Fibroblast of skin of back (primary cell): ENCODE measurements at places on chromosomes 16 and 17.
A peak's percentile ranks its signal among the peaks of the same experiment; 100 is the strongest.

GRCh38 chr16:76665571-76666275 is 388.5 kb downstream of the CNTNAP4 start:
- no peak for DNase-seq

GRCh38 chr16:2486645-2487516 is 12.0 kb downstream of the TBC1D24 start:
- DNase-seq: peak; percentile 25

DNA sequence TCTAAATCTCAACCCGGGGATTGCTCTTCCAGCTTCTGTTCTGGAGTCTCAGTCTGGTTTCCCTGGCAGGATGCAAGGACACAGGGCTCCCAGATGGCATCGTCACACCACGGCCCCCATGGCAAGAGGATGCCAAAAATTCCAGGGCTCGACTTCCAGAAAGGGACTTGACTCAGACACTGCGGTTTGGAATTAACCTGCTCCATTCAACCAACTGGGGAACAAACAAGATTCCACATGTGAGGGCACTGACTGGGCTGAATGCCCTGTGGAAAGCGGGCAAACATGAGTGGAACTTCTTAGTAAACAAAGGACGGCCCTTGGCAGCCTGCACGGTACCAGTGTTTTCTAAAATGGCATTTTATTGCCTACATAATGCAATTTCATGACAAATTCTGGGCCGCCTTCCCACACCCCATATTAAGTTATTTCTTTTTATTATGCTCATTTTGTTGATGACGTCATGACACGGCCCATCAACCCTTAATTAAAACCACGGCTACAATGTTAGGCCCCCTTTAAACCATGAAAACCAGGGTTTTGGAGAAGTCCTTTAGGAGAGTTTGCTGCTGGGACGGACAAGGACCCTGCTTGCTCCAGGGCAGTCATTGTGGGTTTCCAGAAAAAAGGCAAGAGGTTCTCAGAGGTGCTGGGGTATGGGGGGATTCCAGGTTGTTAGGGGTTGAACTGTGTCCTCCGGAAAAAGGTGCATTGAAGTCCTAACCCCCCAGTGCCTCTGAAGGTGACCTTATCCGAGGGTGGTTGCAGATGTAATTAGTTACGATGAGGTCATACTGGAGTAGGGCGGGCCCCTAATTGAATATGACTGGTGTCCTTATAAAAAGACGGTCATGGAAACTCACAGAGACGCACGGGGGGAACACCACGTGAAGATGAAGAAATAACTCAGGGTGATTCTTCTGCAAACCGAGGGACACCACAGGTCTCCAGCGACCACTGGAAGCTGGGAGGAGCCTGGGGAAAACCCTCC is 205.6 kb downstream of the FOXL1 start:
- DNase-seq: peak; percentile 83

GRCh38 chr17:28057731-28058246 is 15.3 kb downstream of the NLK start:
- no peak for DNase-seq
